ENCODE measurements at places on chromosomes 5 and 9.

- DNase-seq, result no peak
Observed at GRCh38 chr5:111675201-111675934, 81.6 kb downstream of the NREP start.

DNA sequence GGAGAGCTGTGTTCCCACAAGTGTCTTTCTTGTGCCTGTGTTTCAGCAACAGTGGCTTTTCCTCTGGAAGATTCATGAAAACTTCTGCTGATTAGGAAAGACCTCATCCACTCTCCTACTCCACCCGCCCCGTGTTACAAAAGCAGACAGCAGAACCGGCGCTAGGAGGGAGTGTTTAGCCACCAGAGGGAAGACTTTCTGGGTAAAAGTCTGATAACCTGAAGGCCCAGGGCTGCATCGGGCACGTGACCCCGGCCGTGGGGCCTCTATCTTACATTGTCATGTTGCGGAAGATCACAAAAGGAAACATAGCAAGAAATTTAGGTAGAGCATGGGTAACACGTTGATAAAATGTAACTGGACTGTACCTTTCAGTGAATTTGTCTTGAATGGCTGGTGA lies 32.0 kb upstream of the DMRT2 start:
- no peak for DNase-seq

GRCh38 chr9:104984948-104985347 lies 57.0 kb upstream of the ABCA1 start:
- no peak for DNase-seq

DNA sequence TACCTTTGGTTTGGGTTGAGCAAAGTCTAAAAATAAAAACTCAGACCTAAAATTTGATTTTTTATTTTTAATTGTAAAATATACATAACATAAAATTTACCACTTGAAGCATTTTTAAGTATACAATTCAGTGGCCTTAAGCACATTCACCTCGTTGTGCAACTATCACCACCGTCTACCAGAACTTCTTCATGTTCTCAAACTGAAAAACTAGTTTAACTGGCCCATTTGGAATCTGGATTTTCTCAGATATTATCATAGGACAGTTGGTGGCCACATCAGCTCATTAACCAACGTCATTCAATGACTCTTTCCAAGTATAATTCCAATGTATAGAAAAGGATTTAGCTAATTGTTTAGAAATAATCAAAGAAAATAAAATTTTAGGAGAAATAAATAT lies 319.3 kb downstream of the TLE1 start:
- DNase-seq, result no peak

- no peak for DNase-seq
Observed at GRCh38 chr5:6058055-6058715, 320.2 kb downstream of the MED10 start.

DNA sequence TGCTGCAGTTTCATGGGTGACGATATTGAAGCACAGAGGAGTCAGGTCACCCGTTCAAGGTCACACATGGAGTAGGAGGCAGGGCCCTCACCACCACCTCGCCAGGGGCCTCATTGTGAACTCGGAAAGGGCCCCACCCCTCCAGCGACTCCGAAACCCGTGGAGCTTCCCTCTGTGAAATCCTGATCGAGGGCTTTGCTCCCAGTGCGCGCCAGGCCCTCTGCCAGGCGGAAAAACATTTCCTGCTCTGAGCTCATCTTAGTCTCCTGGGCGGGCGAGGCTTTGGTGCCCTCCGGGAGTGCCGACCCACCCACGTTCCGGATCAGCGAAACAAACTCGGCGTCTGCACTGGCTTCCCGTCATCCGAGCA lies 75.0 kb upstream of the FCN1 start:
- DNase-seq, result no peak

- no peak for DNase-seq
Observed at GRCh38 chr9:135926402-135927194, 19.3 kb upstream of the CAMSAP1 start.

- DNase-seq, result no peak
Observed at GRCh38 chr5:15566306-15566705, 66.3 kb downstream of the FBXL7 start.

GRCh38 chr9:80976403-80976802 lies 712.9 kb downstream of the TLE1 start:
- DNase-seq, result no peak

GRCh38 chr5:143275512-143276363 lies 127.7 kb downstream of the NR3C1 start:
- DNase-seq, result no peak

All from stimulated activated CD8-positive, alpha-beta memory T cell treated with anti-CD3 and anti-CD28 coated beads, Interleukin-4, amount 100 ng/mL, for 1 hour (primary cell).